ENCODE measurements at places on chromosomes 13 and 19.

DNA sequence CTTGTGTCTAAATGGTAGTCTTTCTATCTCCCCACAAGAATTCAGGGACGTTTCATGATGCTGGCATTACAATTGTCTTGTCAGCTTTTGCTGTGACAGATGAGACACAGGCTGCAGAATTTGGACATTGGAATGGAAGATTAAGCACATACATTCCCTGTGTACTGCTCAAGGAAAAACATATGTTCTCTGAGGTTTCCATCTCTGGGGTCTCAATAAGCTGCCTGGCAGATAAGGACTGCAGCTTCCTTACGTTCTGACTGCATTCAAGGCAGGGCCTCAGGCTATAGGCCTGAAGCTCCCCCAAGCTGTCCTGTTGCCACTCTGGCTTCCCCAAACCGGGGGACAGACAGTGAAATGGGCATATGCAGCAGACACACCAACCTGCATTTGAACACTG lies 91.3 kb upstream of the KL start:
- DNase-seq, result no peak

DNA sequence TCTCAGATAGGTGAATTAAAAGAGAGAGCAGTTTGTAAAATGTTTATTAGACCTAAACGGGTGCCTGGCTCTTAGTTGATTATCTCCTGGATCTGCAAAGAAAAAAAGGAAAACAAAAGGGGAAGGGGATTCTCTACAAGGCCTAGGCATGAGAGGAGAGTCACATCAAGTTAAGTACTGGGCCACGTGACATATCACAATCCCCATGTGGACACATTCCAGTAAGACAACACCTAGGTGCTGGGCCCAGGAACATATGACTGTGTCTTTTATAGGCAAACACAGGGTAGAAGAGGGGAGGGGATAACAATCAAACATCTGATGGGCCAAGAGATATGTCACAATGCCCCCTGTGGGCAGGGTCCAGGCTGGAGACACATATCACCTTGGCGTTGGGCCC lies 4.2 kb upstream of the ZNF91 start:
- DNase-seq, result no peak

DNA sequence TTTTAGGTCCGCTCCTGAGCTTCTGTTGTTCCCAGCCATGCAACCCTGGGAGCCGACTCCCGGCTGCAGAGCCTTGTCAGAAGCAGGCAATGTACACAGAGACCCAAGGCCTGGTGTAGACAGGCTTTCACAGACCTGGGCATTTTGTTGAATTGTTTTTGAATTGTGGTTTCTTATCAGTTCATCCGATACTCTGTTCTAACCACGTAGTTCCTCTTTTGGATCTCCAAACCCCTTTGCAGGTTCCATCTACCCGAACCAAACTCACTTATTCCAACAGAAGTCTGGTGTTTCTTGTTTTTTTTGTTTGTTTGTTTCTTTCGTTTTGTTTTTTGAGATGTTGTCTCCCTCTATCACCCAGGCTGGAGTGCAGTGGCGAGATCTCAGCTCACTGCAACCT lies 6.3 kb upstream of the NLRP2 start:
- no peak for DNase-seq

DNA sequence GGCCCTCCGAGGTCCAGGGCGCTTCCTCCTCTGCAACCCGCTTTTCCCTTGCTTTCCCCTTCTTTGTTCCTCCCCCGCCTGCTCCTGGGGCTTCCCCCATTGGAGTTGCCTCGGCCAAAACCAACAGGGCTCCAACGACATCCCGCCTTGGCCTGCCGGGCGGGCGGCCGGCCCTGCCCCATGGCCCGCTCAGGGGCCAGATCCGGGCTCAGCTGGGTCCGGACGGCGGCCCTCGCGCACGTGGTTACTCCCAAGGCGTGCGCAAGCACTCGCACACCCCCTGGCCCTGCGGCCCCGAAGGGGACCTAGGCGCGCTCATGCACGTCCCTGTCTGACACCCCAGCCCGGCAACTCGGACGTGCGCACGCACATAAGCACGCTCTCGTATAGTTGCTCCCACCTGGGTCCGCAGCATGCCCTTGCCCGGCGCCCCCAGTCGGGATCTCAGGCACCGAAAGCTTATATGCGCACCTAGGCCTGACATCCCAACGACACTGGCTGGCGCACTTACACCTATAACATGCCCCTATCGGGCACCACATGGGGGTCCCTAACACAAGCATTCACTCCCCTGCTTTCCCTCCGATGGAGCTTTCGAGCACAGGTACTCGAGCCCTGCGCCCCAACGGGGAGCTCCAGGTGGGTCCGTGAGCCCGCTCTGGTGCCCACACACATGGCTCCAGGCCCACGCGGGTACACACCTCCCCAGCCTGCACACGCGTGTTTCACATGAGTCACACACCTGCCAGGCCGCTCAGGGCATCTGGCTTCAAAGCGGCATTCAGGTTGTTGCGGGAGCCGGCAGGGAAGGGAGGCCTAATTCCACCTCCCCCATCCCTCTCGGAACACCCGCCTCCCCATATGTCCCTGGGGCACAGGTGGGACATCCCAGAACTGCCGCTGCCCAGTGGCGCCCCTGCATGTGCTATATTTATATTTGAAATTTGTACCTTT lies 15.0 kb downstream of the NFIX start:
- DNase-seq, result no peak

- DNase-seq, result no peak
Measured at GRCh38 chr19:48874303-48875135, 2.3 kb downstream of the PPP1R15A start.

DNA sequence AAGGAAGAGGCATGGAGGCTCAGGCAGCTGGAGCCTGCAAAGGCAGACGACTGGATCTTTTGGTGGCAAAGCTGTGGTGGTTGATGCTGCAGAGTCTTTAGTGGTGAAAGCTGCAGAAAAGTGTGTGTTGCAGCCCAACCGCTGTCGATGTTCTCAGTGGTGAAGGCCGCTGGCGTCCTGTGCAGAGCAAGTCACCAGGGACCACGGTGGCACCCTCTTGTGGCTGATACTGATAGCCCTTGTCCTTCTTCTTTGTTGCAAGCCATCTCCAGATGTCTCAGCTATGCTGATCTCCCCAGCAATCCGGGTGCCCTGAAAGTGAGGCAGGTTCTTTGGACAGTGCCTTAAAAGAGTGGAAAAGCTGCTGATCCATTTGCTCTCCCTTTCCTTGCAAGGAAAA lies 610.9 kb upstream of the PCDH9 start:
- no peak for DNase-seq

GRCh38 chr19:19106056-19106551 lies 32.2 kb downstream of the TMEM161A start:
- no peak for DNase-seq

DNA sequence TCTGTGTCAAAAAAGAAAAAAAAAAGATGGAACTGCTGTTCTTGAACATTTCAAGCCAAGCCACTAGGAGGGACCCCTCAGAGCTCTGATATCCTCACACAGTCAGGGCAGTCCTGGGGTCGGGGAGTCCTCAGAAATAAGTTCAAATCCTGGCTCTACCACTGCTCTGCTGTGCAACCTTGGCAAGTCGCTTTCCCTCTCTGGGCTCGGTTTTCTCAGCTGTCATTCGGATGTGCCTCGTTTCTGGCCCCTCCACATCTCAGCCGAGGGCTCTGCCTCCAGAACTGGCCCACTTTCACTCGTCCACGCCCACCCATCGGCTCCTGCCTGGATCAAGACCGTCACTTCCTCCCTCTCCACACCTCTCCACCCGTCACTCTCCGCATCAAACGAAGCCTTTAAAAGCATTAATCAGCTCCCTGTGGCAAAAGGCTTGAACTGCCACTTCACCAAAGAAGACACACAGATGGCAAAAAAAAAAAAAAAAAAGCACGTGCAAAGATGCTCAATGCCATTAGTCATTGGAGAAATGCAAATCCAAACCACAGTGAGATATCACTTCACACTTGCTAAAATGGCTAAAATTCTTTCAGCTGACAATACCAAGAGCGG lies 7.4 kb upstream of the ZNRF4 start:
- no peak for DNase-seq

GRCh38 chr13:20512042-20512683 lies 13.5 kb downstream of the CRYL1 start:
- DNase-seq, result no peak

DNA sequence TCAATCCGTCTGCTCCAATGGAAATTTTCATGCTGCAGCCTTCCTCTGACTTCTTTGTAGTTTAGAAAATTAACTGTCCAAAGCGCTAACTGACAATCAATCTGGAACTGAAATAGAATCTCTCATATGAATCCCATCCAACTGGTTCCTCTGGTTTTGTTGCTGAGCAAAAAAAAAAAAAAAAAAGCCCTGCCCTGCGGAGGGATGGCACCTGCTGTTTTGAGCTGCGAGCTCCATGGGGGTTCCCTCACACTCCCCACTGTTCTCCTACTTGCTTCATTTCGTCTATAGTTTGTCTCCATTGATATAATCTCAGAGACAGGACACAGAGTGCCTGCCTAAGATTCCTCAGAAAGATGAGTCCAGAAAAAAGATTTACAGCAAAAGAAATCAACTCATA lies 33.4 kb downstream of the FAAP24 start:
- no peak for DNase-seq

GRCh38 chr13:43014162-43014561 lies 9.2 kb upstream of the DNAJC15 start:
- DNase-seq, result no peak

DNA sequence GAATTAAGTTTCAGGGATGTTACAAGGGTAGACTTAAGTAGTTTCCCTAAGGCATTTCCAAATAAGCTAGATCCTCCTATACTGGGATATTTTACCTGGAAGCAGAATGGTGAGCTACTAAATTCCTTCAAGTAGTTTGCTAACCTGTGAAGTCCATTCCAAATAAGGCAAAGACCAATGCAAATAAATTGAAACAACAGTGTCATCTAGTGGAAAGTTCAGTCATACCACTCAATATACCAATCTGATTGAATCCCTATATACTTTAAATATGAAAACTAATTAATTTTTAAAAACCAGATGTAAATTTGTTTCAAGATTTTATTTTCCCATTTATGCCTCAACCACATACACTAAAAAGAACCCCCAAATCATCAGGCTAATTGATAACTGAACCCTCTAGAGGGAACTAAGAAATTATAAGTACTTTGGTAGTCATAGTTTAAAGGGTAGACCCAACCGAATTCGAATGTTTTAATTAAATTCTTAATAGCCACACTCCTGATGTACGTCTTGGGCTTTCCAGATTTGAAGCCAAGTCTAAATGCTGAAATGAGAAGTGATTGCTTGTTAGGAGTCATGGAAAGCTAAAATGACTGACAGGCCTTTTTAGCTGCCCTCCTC lies 223.7 kb downstream of the TBC1D4 start:
- peak; percentile 24 for DNase-seq

All from naive thymus-derived CD4-positive, alpha-beta T cell (primary cell).